ENCODE measurements at places on chromosomes 1 and 21.

GRCh38 chr21:33861125-33861524, 54.5 kb downstream of the ATP5PO start:
- DNase-seq, result no peak

DNA sequence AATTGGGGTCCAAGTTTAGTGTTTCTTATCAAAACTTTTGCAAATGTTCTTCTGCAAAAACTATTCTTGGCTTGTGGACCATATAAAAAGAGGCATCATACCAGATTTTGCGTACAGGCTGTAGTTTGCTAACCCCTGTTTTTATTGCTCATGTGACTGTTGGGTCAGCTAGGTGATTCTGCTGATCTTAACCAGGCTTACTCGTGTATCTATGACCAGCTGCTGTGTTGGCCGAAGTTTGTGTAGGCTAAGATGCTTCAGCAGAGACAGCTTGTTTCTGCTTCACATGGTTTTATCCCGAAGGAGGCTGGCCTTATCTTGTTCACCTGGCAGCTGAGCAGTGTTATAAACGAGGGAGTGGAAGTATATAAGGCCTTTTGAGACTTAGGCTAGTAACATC, 38.2 kb downstream of the POU2F1 start:
- DNase-seq, result no peak

GRCh38 chr1:11944358-11944931, 9.9 kb downstream of the PLOD1 start:
- DNase-seq, result no peak

DNA sequence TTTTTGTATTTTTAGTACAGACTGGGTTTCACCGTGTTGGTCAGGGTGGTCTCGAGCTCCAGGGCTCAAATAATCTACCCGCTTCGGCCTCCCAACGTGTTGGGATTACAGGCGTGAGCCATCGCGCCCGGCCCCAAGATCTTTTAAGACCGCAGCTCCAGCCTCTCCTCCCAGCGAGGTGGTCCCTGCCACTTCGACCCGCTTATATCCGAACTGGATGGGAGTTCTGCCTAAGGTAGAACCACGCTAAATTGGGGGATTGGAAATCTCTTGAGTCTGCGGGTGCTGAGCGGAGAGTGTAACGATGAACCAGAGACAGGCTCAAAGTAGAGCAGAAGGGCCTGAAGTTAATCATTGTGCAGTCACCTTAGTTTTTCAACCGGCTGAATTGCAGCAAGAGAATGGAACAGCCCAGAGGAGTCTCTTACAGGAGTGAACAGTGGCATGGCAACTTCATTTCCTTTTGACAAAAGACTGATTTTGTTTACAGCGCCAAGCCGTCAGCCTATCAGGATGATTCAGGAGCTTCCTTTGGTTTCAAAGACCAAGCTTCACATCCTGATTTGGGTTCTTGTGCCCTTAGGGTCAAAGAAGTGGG, 726 bp upstream of the CYB5R1 start:
- DNase-seq, result peak; percentile 78

DNA sequence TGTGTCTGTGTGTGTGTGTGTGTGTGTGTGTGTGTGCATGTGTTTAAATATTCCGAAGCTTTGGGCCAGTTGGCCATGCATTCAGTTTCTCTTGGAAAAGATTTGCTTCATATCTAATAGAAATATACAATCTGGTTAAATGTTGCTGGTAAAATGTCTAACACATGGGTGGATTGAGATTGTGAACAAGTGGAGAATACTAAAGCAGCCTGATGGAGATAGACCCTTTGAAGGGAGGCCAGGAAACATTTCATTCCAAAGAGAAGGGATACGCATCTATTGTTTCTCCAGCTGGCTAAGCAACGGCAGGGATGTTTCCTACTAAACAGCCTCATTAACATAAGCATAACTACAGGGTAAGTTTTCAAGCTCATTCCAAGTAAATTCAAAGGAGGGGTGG, 257.5 kb upstream of the PTBP2 start:
- no peak for DNase-seq

DNA sequence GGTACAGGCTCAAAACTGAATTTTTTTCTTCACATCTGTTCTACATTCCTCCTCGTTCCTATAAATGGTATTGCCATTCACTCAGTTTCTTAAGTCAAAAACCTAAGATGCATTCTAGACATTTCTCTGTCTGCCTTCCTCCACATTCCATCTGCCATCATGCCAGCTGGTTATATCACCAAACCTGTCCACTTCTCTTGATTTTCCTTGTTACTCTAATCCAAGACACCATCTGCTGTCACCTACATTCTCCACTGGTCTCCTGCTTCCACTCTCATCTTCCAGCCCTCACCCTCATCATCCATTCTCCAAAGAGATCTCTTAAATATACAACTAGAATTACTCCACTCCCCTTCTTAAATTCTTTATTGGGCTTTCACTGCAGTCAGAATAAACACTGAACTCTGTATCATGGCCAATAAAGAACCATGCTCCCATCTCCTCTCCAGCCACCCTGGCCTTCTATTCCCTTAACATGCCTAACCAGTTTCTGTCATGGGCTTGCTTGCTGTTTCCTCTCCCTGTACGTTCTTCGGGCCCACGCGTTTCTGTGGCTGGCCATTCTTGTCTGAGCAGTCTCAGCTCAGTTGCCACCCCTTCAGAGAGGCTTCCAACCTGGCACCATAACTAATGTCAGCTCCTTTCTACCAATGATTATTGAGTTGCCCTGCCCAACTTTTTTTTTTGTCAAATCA, 278.3 kb downstream of the ST6GALNAC3 start:
- no peak for DNase-seq

DNA sequence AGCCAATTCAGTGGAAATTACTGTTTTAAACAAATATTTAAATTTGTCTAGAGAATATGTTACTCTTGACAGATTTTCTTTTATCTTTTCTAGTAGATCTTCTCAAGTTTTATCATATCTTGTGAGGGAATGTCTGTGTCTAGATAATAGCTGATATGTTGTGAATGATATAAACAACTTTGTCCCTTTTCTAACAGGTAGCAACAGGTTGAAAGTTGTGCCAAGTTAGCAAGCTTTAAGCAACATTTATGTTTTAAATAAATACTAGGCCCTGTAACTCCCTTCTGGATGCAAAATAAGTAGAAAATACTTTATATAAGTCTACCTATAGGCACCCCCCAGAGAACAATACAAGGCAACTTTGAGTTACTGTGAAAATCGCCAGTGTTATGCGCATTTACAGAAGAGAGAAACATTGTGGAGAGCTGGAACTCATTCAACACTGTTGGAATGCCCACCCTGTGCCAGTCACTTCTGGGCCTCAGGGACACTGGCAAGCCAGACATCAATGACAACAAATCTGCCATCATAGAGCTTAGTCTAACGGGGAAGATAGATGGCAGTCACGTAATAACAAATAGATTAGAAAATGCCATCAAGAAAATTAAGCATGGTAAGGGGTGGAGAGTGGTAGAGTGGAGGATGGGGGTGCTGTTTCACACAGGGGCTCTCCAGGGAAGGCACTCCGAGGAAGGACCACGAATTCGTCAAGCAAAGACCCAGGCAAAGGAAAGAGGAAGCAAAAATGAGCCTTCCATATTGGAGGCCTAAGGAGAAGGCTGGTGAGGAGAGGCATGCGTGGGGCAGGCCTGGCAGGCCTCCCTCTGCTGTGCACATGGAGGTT, 4.4 kb downstream of the MAP3K21 start:
- no peak for DNase-seq

- DNase-seq, result no peak
Measured at GRCh38 chr1:57633056-57633455, 209.2 kb upstream of the DAB1 start.

DNA sequence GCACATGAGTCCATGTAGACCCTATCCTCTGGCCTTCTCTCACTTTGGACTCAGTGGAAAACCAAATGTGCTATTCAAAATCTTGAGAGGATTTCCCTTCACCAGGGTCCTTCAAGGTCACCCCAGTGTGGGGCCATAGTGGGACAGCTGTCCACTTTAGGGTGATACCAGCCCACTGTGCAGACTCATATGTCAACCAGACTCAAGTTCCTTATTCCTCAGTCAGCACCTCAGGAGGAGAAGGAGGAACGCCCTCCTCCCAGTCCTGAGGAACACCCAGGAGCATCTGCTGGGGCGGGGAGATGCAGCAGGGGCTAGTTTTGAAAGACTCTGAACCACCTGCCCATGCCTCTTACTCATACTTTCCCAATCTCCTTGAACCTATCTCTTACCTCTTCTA, 340.9 kb downstream of the MATN1 start:
- no peak for DNase-seq

GRCh38 chr1:219329578-219329977, 155.9 kb downstream of the LYPLAL1 start:
- no peak for DNase-seq

DNA sequence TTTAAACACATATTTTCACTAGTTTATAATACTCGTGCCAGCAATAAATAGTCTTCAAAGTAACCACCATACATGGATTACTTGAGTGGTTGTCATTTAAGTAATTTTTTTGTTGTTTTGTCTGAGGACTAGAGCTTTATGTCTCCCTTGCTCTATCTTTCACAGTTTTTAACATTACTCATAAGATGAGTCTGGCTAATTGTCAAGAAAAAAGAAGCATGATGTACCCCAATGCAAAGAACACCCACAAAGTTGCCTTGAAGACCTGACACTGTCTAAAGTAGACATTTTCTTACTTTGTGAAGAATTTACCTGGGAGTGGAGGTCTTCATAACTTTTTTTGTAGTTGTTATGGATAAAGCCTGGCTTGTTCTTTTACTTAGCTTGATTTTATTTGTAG, 210.4 kb upstream of the BRINP3 start:
- no peak for DNase-seq

DNA sequence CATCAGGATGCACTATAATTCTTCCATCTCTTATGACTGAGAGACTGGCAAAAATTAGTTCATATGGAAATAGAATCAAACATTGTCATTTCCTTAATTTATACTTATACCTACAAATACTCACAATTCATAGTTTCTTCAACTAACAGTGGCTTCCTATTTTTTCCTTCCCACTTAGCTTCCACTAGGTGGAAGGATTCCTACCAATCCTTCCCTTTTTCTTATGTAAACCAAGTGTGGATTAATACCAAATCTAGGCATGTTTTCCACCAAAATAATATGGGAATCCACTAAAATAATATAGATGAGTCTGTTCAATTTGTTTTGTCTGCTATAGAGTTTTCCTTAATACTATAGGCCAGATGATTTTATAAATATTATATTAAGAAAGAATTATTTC, 1537.1 kb downstream of the PLA2G4A start:
- DNase-seq, result no peak

DNA sequence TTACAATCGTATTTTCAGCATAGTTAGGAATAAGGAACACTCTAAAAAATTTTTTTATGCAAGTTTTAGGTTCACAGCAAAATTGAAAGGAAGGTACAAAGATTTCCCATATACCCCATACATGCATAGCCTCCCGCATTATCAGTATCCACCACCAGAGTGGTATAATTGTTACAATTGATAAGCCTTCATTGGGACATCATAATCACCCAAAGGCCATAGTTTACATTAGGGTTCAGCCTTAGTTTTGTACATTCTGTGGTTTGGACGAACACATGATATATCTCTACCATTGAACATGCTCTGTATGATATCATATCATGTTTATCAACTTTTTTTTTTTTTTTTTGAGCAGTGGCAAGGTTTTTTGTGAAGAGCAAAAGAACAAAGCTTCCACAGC, 180.0 kb downstream of the SDCCAG8 start:
- DNase-seq, result no peak

DNA sequence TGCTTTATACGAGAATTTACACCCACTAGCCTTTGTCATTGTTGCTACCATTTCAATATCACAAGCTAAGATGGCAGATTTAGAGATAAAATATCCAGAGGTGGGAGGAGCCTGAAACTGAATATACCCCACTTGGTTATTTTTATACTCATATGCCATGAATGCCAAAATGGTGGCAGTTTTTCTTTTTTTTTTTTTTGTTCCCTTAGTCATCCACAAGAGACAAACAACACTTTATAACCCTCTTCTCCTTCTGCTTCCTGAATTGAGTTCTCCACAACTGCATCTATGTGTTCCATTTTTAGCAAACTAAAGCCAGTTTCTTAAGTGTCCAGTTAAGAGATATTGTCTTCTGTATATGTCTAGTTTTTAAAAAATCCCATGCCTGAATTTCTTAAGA, 558.4 kb downstream of the LMO4 start:
- DNase-seq, result peak; percentile 52

DNA sequence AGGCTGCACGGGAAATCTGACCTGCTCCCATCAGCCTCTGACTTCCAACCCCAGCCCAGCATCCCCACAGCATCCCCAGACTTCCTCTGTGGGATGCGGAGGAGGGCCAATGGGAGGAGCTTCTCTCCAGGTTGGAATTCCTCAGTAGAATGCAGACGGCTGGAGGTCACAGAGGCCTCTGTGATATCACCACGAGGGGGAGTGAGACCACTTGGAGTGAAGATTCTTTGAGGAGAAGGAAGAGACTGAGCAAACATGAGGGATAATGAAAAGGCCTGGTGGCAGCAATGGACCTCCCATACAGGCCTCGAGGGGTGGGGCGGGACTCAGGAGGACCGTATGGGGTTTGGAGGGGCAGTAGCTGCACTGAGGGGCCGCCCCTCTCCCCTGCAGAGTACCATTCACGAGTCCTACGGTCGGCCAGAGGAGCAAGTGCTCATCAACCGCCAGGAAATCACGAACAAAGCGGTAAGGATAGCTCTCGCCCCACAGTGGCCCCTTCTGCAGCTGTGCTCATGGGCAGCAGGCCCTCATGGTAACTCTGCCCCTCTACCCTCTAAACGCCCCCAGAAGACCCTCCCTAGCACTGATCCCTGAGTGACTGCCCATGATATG, at the start of gene CATSPER4:
CATSPER4 (plus strand) TSS at position 230 of the 615 bp plus-strand sequence; CDS start at position 256, 26 bp downstream.
- DNase-seq, result peak; percentile 29

- DNase-seq, result no peak
Measured at GRCh38 chr1:36481771-36482723, 666 bp downstream of the CSF3R start.

DNA sequence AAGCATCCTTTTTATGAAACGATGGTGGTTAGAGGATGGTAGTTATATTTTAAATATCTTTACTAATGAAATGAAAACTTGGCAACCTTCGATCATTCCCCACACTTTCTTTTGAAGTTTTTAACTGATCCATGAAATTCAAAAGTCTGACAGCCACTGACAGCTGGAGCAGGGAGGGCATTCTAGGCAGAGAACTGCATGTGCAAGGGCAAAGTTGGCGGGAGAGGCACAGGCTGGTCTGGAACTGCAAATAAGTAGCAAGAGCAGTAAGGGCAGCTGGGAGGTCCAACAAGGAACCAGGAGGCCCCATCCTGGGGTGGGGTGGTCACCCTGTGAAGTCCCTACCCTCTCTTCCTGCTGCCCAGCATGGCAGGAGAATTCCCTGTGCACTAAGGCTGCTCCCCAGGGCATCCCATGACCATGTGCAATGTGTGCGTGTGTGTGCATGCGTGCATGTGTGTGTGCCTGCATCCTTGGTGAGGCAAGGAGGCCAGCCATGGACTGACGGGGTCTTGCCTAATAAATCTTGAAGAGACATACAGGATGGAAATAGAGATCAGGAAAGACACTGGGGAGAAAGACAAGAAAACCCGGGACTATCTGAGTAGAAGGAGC, 33.1 kb upstream of the FOXO6 start:
- no peak for DNase-seq
